ENCODE measurements at places on chromosomes 11 and 22. TPM values are rescaled to one million over a fixed set of nuclear protein-coding genes. Genes with fewer than 3 reads are reported as not detected.

DNA sequence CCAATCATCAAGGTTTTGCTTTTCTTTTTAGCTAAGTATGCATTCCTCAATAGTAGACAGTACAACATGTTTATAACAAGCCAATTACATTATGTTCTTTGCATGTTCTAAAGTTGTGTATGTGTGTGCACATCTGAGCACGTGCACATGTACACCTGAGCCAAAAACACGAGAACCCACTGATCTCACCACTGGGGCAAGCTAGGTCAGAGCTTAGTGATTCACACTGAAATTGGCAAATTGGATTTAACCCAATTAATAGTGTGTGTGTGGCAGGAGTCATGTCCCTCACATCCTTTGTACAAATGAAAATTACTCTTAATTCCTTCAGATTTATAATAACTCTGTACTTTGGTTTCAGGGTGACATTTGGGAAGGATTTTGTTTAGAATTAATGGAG lies 145.7 kb upstream of the TEAD1 start:
- H3K27me3 ChIP-seq, result no peaks in the 10 kb centered on the region
- no peaks in the 10 kb centered on the region for H3K4me1 ChIP-seq
- no peak for DNase-seq
- peaks cover 30% of the 10 kb centered on the region for H3K36me3 ChIP-seq

The DNAJB7 gene
- polyA plus RNA-seq, result 0.61 TPM

The IGSF9B gene
- polyA plus RNA-seq, result 8.2 TPM

GRCh38 chr11:124405581-124405980 lies 6.8 kb upstream of the OR8B3 start:
- no peaks in the 10 kb centered on the region for H3K36me3 ChIP-seq
- no peaks in the 10 kb centered on the region for H3K27me3 ChIP-seq
- H3K27ac ChIP-seq, result no peak overlapping the region
- H3K4me1 ChIP-seq, result no peaks in the 10 kb centered on the region
- DNase-seq, result peak; percentile 76

- no peak overlapping the region for H3K4me3 ChIP-seq
- no peaks in the 10 kb centered on the region for H3K36me3 ChIP-seq
- no peaks in the 10 kb centered on the region for H3K4me1 ChIP-seq
- H3K27ac ChIP-seq, result peak overlapping the region; percentile 69
- no peaks in the 10 kb centered on the region for H3K27me3 ChIP-seq
Measured at GRCh38 chr11:26992031-26992541, 1.8 kb upstream of the FIBIN start.

DNA sequence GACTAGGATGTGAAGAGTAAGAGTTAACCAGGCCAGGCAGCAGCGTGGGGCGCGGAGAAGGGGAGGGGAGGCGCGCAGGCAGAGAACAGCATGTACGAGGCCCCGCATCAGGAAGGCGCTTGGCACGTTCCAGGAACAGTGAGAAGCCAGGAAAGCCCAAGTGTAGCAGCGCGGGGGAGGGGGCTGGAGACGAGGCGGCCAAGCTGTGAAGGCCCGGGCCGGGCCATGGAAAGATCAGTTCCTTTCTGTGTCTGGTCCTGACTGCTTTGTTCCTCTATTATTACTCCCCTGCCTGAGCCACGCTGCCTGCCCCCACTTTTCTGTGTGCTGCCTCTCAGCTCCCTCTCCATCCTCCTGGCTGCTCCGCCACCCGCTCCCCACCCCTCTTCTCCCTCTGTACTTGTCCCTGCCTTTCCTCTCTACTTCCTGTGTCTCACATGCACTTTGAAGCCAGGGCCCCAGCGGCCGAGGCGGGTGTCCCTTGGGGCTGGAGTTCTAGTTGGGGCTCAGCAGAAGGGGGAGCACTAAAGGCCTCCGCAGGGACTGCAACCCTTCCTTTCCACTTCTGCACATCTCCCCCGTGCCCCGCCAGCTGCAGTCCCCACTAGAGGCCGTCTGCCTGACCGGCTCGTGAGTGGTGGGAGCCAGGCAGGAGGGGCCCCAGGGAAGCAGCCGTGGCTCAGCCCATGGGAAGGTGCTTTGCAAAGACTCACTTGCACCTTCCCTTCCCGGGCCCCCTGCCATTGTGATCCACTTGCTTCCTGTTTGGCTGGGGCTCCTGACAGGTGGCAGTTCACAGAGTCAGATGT lies 63.7 kb downstream of the PRDM11 start:
- peak overlapping the region; percentile 3 for H3K4me3 ChIP-seq
- H3K27ac ChIP-seq, result peak overlapping the region; percentile 95
- peaks cover 57% of the 10 kb centered on the region for H3K4me1 ChIP-seq
- peaks cover 56% of the 10 kb centered on the region for H3K36me3 ChIP-seq
- DNase-seq, result peak; percentile 99

- no peaks in the 10 kb centered on the region for H3K36me3 ChIP-seq
- no peak overlapping the region for H3K4me3 ChIP-seq
Measured at GRCh38 chr11:45757672-45758071, 47.3 kb upstream of the SLC35C1 start.

- H3K27me3 ChIP-seq, result no peaks in the 10 kb centered on the region
- DNase-seq, result no peak
- H3K36me3 ChIP-seq, result no peaks in the 10 kb centered on the region
- no peaks in the 10 kb centered on the region for H3K4me1 ChIP-seq
Measured at GRCh38 chr11:105689631-105690030, 79.8 kb downstream of the GRIA4 start.

DNA sequence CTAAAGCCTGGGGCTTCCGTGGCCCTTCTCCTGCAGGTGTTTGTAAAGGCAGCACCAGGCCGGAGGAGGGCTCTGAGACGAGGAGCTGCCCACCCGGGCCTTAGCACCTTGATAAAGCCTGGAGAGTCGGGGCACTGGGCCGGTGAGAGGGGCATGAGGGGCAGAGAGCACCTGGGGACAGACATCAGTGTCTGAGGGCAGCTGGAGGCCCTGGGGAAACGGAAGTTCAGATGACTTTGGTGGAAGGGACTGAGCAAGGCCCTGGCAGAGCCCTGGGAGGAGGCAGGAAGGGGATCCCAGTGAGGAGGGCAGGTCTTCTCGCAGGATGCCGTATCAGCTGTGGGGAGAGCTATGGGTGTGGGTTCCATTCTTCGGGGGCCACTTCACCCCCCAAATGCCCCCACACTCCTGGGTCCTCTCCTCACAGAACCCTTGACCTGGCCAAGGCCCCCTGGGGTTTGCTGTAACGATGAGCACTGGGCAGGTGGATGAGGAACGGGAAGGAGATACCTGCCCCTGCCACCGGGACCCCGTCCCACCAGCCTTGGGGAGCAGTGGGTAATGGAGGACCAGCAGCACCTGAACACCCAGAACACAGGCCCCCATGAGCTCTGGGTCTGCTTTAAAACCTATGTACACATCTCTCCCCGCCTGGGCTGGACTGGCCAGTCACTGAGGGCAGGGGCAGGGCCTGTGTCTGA lies 7.4 kb downstream of the C1QTNF6 start:
- no peak for DNase-seq
- H3K27me3 ChIP-seq, result peaks cover 4% of the 10 kb centered on the region
- no peak overlapping the region for H3K27ac ChIP-seq
- peaks cover 56% of the 10 kb centered on the region for H3K4me1 ChIP-seq

The TRPM5 gene
- not detected for polyA plus RNA-seq

DNA sequence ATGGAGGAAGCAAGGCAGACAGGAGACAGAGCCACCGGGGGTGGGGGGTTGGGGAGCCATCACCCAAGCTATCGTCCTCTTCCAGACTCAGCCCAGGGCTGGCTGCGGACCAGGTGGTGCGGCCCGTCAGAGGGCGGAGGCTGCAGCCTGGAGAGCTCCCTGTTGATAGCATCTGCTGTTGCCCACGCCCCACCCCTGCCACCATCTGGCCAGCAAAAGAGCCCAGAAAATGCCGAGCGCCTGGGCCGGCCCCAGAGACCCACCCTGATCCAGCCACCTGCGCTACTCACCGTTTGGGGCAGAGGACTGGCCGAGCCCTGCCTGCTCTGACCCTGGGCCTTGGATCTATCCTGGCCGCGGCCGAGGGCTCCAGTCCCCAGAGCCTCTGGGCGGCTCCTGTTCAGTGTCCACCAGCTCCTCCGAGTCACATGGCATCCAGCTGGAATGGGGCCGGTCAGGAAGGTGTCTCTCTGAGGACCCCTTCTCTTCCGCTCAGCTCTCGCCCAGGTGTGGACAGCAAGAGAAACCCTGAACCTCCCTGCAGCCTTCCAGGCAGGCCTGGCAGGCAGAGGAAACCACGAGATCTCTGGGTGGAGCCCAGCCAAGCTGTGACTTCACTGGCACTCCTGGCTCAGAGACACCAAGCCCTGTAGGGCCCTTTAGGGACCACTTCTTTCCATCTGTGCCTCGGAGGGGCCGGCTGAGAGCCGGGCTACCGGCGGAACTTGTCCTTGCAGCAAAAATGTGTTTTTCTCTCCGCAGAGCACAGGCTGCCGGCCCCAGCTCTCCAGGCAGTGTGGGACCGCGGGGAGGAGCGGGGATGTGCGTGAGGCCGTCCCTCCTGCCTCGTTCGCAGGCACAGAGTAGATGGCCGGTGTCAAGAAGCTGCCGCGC lies at the start of gene MRGPRE:
TSS of gene MRGPRE (minus strand) at position 567 of the 894 bp plus-strand sequence. CDS start 3,618 bp downstream, outside the sequence.
- H3K4me3 ChIP-seq, result no peak within 1 kb of the TSS
- no peak within 1 kb of the TSS for H3K27ac ChIP-seq
- H3K4me1 ChIP-seq, result no peaks in the 10 kb centered on the region
- DNase-seq, result no peak

GRCh38 chr11:3736816-3737215 lies 60.5 kb downstream of the NUP98 start:
- H3K27ac ChIP-seq, result no peak overlapping the region
- no peak overlapping the region for H3K4me3 ChIP-seq
- H3K4me1 ChIP-seq, result no peaks in the 10 kb centered on the region
- peaks cover 38% of the 10 kb centered on the region for H3K36me3 ChIP-seq
- DNase-seq, result no peak
- no peaks in the 10 kb centered on the region for H3K27me3 ChIP-seq

Data from muscle of leg (tissue), 16 donors.